ENCODE measurements at places on chromosomes 7 and 10.

- no peak for DNase-seq
Observed at GRCh38 chr7:7739204-7740036, 21.0 kb upstream of the RPA3 start.

- DNase-seq: no peak
Observed at GRCh38 chr7:30471205-30471604, 7.4 kb downstream of the NOD1 start.

DNA sequence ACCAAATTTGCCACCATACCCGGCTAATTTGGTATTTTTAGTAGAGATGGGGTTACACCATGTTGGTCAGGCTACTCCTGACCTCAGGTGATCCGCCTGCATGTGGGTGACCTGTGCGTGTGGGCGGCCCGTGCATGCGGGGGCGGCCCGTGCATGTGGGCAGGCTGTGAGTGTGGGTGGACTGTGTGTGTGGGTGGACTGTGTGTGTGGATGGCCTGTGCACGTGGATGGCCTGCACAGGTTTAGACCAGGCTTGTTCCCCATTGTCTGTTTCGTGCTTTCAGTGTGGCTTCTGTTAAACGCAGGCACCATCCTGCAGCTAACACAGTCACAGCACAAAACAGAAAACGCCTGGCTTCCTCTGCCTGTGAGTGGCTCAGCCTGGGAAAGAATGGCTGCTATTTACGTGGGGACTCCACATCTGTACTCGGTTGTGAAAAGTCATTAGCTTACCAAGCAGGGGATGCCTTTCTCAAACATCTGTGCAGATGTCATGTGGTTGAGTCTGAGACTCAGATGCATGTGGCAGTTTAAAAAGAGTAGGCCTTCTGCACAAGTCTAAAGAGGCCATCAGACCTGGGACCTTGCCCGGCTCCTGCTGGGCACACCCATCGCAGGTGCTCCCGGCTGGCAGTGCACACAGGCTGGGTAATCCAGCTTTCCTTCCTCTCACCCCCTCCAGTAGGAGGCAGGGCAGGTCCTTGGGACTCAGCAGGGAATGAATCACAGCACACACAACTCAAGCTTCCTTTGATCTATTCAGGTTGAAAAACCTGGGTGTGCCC lies 91.6 kb downstream of the COBL start:
- peak; percentile 35 for DNase-seq

GRCh38 chr7:142248-142941 lies 50.0 kb upstream of the FAM20C start:
- DNase-seq: no peak

- DNase-seq: peak; percentile 28
Observed at GRCh38 chr7:98616381-98617050, 569 bp upstream of the NPTX2 start.

DNA sequence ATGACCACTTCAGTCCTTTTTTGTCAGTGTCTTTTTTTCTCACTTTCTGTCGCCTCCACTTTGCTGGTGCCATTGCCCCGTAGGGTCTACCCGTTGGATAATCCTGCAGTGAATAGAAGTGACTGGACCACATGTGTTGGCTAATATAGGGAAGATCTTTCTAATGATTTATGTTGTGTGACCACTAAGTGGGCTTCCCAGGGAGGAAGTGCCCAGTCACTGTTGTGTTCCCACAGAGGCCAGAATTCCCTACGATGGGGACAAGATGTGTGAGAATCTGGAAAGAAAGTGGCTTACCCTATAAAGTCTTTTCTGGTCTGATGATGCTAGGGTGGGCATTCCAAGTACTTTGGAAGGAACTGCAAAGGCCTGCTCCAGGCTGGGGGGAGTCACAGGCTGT lies 28.4 kb upstream of the SMC3 start:
- no peak for DNase-seq

GRCh38 chr10:29144126-29144525 lies 144.7 kb upstream of the LYZL1 start:
- DNase-seq: no peak

GRCh38 chr10:90352288-90352687 lies 505.6 kb downstream of the HTR7 start:
- DNase-seq: no peak

GRCh38 chr10:99292159-99292558 lies 37.0 kb upstream of the CNNM1 start:
- DNase-seq: no peak

GRCh38 chr10:112784022-112784461 lies 166.0 kb upstream of the TCF7L2 start:
- no peak for DNase-seq

DNA sequence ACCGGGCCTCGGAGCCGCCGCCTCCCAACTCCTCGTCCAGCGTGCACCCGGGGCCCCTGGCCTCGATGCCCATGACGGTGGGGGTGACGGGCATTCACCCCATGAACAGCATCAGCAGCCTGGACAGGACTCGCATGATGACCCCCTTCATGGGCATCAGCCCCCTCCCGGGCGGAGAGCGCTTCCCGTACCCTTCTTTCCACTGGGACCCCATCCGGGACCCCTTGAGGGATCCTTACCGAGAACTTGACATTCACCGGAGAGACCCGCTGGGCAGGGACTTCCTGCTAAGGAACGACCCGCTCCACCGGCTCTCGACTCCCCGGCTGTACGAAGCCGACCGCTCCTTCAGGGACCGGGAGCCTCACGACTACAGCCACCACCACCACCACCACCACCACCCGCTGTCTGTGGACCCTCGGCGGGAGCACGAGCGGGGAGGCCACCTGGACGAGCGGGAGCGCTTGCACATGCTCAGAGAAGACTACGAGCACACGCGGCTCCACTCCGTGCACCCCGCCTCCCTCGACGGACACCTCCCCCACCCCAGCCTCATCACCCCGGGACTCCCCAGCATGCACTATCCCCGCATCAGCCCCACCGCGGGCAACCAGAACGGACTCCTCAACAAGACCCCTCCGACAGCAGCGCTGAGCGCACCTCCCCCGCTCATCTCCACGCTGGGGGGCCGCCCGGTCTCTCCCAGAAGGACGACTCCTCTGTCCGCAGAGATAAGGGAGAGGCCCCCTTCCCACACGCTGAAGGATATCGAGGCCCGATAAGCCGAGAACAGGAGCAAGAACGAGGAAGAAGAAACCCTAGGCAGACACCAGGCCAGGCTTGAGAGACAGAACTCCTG lies 341.5 kb upstream of the GALNT17 start:
- DNase-seq: no peak

GRCh38 chr7:17601921-17602320 lies 303.5 kb downstream of the AHR start:
- no peak for DNase-seq

DNA sequence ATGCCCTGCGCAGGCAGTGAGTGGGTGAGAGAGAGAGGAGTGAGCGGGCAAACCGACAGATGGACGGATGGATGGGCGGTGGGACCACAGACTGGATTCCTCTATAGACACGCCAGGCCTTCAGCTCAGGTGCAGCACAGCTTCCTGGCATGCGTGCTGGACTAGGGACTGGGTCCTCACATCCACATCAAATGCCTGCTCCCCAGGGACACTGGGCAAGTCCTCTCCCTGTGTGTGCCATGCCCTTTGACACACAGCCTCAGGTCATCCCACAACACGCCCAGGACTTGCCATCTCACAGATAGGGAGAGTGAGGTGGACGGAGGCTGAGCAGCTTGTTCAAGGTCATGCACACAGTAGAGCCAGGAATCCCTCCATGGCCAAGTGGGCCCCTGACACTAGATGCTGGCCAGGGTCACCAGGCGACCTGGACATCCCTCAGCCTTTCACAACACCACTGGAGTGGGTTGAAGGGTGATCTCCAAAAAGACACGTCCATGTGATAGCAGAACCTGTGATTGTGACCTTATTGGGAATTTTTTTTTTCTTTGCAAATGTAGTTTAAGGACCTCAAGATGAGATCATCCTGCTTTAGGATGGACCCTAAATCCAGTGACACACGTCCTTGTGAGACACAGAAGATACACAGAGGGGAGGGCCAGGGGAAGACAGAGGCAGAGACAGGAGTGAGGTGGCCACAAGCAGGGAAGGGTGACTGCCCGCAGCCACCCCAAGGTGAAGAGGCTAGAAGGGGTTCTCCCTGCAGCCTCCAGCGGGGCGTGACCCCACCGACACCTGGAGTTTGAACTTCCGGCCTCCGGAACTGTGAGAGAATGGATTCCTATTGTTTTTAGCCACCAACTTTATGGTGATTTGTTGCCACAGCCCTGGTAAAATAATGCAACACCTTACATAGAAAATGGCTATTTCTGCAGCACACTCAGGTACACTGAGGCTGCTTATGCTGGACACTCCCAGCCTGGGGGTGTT lies 155.0 kb upstream of the CHST15 start:
- no peak for DNase-seq

DNA sequence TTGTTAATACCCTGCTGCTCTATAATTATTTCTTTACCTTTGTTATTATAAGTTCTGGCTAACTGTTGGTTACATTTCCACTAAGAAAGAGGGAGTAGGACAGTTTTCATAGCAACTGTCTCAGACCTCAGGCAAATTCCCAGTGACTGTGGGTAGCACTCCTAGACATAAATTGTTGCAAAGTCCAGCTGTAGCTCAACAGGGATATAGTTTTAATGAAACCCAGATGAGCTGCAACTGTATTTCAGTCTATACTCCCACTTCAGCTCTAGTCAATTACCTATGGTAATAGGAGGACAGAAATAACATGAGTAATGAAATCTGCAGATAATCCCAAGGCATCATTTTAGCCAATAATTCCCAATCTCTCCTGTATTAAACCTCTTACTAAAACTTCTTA lies 103.0 kb upstream of the SEMA3A start:
- DNase-seq: no peak

GRCh38 chr10:70715853-70716795 lies 43.8 kb downstream of the ADAMTS14 start:
- DNase-seq: no peak

- DNase-seq: no peak
Observed at GRCh38 chr10:10967581-10968256, 50.0 kb upstream of the CELF2 start.

DNA sequence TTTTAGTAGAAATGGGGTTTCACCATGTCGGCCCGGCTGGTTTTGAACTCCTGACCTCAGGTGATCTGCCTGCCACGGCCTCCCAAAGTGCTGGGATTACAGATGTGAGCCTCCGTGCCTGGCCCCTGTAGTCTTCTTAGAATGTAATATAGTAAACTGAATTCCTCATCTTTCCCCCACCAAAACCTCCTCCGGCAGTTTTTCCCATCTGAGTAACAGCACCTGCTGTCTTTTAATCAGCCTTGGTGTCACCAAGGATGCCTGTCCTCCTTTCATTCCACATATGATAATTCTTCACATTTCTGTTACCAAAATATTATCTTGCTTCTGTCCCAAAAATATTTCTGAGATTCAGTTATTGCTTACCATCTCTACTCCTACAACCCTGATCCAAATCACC lies 80.2 kb downstream of the ZEB1 start:
- DNase-seq: no peak

GRCh38 chr7:158029509-158029908 lies 558.1 kb downstream of the PTPRN2 start:
- DNase-seq: no peak

DNA sequence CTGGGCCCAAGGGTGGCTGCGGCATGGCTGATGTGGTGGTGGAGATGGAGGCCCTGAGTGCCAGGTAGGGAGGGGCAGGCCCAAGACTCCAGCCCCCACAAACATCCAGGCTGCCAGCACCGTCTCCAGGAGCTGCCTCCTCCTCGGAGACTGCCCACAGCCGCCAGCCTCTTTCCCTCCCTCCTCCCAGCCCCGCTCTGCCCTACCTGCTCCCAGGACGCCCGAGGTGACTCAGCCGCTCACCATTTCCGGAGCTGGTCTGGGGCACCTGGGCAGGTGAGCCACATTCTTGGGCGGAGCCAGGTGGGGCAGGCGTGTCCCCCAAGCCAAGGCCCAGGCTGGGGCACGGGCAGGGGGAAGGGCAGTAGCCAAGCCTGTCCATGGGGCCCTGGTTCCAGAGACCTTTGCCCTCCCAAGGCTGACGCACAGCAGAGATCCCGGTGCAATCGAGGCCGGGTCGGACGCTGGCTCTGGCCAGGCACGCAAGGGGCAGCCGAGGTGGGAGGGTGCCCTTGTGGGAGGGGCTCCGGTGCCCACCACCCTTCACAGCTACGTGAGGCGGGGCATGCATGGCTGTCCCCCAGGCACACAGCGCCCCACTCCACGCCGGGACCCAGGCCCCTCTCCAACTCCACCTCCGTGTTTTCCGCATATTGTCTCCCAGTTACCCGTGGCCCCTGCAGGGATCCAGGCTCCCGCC lies 8.8 kb downstream of the ADAP1 start:
- DNase-seq: peak; percentile 75

- DNase-seq: no peak
Observed at GRCh38 chr7:88344956-88345832, 38.5 kb upstream of the STEAP4 start.

DNA sequence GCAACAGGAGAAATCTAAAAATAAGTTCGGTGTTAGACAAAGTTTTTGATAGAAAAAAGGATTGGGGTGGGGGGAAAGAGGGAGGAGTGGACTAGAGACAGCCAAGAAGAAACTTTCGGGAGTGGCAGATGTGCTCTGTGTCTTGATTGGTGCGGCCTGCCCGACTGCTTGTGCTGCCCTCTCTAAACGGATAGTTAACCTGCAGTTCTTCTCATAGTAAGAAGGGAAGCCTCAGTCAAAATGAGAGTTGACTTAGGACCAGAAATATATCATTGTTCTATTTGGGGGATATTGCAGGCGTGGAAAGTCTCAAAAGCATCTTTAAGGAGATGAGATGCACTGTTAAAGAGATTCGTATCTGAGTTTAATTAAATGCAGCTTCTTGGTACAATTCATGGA lies 39.3 kb downstream of the UBE3C start:
- no peak for DNase-seq

DNA sequence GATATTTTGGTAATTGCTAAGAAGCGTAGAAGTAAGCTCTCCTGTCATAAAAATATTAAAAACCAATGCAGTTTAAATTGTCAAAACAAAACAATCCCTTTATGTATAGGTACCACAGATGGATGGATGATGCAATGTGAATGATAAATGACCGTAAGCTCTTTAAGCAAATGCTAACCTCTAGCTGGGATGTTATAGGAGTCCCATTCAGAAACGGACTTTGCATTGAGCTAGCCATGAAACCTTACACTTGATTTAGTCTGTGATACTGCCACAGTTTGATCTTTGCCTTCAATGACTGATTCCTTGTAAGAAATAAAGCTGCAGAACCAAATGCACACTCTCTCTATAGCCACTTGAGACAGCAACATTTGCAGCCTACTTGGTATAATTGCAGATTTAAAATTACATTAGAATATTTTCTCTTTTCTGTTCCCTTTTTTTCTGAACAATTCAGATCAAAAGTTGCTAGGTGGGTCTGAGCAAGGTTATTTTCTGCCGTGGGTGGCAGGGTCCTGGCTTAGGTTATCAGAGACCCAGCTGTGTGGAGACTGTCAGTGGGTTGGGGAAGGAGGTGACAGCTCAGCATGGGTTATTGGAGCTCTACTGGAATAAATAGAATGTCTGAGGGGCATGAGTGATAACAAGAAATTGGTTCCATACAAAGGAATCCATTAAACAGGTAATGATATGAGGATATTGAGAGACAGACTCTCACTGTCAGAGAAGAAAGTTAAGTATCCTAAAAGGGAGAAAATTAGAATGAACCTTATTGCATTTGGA lies 258.8 kb upstream of the CDC14C start:
- DNase-seq: no peak

All from DMS79 (cell line).